Activated T-helper 1 cell treated with anti-CD3 and anti-CD28 coated beads, Interleukin-12 subunit alpha, Interleukin-12 subunit beta, Interleukin-2, Interleukin-4 antibody, amounts not matched to agents 30 ng/mL and 10 ng/mL and 1 ng/mL, durations not matched to agents 14 hours and 24 hours and 36 hours (primary cell): ENCODE measurements at places on chromosomes 12 and 14. TPM values are rescaled to one million over a fixed set of nuclear protein-coding genes. Genes with fewer than 3 reads are reported as not detected.

- peaks cover 13% of the 10 kb centered on the region for H3K4me1 ChIP-seq
- peaks cover 25% of the 10 kb centered on the region for H3K27me3 ChIP-seq
- H3K36me3 ChIP-seq: no peaks in the 10 kb centered on the region
- H3K4me3 ChIP-seq: peak overlapping the region; percentile 82
- H3K27ac ChIP-seq: no peak overlapping the region
Measured at GRCh38 chr14:88791629-88792472, 902 bp downstream of the EML5 start.

Gene PRB2
- not detected in 2 replicates for total RNA-seq

DNA sequence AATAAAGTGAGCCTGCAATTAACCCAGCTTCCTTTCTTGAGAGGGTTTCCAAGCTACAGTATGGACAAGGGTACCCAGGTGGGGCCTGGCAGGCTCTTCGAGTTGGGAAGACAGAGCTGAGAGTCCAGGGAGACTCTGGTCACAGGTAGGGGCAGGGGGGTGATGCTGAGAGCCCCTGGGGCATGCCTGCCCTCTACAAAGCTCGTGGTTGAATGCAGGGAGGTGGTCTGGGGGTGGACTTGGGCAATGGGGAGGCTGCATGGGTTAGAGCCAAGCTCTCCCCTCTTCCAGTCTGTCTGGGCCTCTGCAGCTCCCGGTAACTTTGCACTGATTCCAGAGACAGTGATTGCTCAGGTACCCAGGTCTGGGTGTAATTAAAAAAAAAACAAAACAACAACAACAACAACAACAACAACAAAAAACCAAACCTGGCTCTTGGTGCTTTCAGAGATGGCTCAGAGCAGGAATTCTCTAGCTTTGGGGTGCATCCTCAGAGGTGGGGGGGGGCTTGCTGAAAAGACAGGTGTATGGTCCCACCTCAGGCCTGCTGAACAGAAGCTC, 30.8 kb upstream of the PPP2R5C start:
- peak overlapping the region; percentile 82 for H3K27ac ChIP-seq
- DNase-seq: no peak
- peaks cover 64% of the 10 kb centered on the region for H3K4me1 ChIP-seq
- no peaks in the 10 kb centered on the region for H3K27me3 ChIP-seq
- peaks cover 2% of the 10 kb centered on the region for H3K36me3 ChIP-seq
- H3K4me3 ChIP-seq: peak overlapping the region; percentile 51

Gene KRT79
- not detected in 2 replicates for total RNA-seq

- H3K4me3 ChIP-seq: no peak overlapping the region
- peaks cover 4% of the 10 kb centered on the region for H3K4me1 ChIP-seq
- peaks cover 9% of the 10 kb centered on the region for H3K27me3 ChIP-seq
- no peak for DNase-seq
- no peak overlapping the region for H3K27ac ChIP-seq
Measured at GRCh38 chr14:89912667-89913211, 41.8 kb downstream of the EFCAB11 start.

DNA sequence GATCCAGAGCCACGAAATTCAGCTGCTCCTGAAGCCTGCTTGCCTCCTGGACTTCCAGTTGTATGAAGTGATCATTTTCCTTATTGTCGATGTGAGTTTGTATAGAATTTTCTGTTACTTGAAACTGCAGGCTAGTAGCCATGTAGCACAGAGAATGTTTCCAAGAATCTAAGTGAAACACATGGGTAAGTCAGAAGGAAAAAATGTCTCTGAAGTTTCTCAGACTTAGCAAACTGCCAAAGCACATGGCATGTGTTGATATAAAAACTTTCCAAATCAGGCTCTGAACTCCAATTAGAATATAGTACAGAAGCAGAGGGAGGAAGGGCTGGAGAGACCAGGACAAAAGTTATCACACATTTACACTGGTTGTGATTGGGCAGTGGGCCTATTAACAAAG, 9.8 kb upstream of the PCNX1 start:
- no peak overlapping the region for H3K4me3 ChIP-seq
- H3K27me3 ChIP-seq: peaks cover 2% of the 10 kb centered on the region
- peaks cover 62% of the 10 kb centered on the region for H3K4me1 ChIP-seq
- peaks cover 2% of the 10 kb centered on the region for H3K36me3 ChIP-seq

DNA sequence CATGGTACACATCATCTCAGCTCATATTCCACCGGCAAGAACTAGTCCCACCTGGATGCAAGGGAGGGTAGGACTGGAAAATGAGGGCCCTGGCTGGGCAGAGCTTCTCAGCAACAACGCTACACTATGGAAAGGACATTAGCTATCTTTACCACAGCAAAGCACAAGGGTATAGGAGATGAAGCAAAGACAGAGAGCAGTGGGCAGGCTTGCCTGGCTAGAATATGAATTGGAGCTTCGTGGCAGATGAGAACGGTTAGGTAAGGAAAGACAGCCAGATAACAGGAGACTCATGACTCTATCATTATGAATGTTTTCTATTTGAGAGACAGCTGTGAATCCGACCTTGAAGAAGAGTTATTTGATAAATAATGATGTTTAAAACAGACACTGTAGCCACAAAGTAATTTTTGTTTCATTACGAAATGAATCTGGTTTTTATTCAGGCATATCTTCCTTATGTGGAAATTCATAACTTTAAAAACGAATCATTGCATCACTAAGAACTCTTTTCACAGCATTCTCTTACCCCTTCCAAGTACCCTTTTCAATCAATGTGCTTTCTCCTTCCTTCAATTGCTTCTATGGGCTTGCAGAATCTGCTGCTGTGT, 59.1 kb upstream of the PCED1B start:
- no peak overlapping the region for H3K27ac ChIP-seq
- no peak overlapping the region for H3K4me3 ChIP-seq
- DNase-seq: no peak
- no peaks in the 10 kb centered on the region for H3K36me3 ChIP-seq
- H3K4me1 ChIP-seq: no peaks in the 10 kb centered on the region
- peaks cover 21% of the 10 kb centered on the region for H3K27me3 ChIP-seq

GRCh38 chr12:57213763-57214397, 2.7 kb upstream of the NXPH4 start:
- DNase-seq: no peak
- peaks cover 3% of the 10 kb centered on the region for H3K36me3 ChIP-seq
- H3K27me3 ChIP-seq: peaks cover 48% of the 10 kb centered on the region
